Ovary (tissue), 10 donors: ENCODE measurements at places on chromosomes 16 and 17.

GRCh38 chr16:50290856-50291255, 24.5 kb downstream of the ADCY7 start:
- no peak for DNase-seq

DNA sequence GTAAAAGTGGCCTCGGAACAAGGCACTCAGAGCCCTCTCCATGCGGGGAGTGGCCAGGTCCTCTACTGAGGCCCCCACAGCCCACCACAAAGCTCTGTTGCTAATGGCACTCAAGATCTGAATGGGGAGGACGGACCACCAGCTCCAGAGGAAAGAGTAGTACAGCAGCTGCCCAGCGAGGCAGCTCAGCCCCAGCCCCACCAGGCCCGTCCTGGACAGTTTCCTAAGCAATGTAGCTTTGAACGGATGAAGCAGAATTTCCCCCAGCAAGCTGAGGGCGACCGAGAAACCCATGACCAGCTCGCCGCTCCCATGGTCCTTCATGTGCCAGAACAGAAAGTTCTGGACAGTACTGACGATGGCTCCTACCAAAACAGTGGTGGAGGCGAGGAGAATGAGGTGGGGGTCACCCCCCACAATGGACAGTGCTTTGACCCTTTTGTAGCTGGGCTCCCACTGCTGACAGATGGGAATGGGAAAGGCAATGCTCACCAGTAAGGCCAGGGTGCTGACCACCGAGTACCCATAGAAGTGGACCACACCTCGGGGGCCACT, 1.5 kb downstream of the MFSD6L start:
- DNase-seq: no peak

DNA sequence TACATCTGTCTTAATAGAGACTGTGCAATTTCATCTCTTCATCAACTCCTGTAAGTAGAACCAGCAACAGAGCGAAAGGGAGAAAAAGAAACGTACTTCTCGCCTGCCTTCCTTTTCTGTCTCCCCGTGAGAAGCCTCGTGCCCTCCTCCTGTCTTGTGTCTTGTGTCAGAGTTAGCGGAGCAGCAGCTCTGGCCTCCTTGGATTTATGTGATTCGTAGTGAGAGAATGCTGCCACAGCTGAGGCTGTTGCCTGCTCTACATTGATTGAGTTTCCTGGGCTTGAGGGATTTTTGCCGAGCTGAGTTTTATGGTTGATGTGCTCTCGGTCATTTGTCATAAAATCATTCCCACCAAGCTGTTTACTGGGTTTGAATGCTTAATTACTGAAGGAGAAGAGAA, 579.1 kb upstream of the RBFOX1 start:
- no peak for DNase-seq

DNA sequence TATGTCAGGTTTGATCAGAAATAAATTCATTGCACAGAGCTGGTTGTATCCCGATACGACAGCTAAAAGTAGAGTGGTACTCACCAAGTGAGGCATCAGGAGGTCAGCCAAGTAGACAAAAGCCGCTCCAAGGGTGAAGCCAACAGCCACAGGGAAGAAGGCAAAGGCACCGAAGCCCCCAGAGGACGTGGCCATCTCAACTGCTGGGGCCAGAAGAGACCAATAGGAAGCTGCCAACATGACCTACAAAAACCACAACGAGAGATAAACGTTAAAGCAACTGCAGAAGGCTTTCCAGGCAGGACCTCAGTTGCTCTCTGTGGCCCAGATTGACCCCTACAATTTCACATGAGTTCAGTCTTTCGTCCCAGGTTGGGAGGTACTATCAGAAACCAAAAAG, 61.0 kb downstream of the SLC39A11 start:
- no peak for DNase-seq

- no peak for DNase-seq
Observed at GRCh38 chr16:50909831-50910735, 168.2 kb downstream of the CYLD start.

DNA sequence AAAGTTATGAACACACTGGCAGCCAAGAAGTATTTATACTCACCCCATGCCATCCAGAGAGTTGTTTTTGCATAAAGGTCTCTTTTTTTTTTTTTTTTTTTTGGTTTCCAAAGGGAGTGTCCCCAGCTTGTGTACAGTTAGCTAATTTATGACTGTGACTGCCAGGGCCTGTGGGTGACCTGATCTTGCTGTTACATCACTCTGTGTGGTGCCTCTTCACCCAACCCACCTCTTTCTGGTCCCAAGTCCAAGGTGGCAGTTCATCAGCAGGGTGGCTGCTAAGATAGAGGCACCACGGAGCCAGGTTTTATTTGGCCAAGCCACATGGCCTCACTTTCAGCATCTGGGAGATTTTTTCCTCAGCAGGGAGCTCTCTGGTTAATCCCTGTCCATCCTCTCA, at the start of gene NOS2:
NOS2 (minus strand) TSS at position 8 of the 400 bp plus-strand sequence. CDS start 1,720 bp downstream, outside the sequence.
- DNase-seq: no peak

DNA sequence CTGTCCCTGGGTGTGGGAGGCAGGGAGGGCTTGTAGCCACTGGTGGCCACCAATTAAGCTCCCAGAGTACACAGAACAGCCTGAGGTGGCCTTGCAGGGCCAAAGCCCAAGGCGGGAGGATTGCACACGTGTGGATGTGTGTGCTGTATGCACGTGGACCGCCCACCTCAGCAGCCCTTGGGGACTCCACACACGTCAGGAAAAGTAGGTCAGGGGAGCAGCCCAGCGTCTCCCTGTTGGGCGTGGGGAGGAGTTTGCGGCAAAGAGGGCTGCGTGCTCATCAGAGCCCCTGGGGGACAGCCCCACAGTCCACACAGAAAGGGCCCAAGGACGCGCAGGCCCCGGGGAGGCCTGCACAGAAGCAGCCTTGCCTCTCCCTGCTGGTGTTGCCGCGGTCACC, 19.6 kb downstream of the SBK1 start:
- no peak for DNase-seq

- no peak for DNase-seq
Observed at GRCh38 chr16:90008708-90009145, 10.5 kb downstream of the DBNDD1 start.

GRCh38 chr16:12059216-12059769, 82.8 kb downstream of the SNX29 start:
- DNase-seq: no peak

- DNase-seq: no peak
Observed at GRCh38 chr17:59165933-59166342, 10.4 kb downstream of the PRR11 start.

GRCh38 chr17:42358434-42358833, 29.8 kb downstream of the STAT3 start:
- no peak for DNase-seq

DNA sequence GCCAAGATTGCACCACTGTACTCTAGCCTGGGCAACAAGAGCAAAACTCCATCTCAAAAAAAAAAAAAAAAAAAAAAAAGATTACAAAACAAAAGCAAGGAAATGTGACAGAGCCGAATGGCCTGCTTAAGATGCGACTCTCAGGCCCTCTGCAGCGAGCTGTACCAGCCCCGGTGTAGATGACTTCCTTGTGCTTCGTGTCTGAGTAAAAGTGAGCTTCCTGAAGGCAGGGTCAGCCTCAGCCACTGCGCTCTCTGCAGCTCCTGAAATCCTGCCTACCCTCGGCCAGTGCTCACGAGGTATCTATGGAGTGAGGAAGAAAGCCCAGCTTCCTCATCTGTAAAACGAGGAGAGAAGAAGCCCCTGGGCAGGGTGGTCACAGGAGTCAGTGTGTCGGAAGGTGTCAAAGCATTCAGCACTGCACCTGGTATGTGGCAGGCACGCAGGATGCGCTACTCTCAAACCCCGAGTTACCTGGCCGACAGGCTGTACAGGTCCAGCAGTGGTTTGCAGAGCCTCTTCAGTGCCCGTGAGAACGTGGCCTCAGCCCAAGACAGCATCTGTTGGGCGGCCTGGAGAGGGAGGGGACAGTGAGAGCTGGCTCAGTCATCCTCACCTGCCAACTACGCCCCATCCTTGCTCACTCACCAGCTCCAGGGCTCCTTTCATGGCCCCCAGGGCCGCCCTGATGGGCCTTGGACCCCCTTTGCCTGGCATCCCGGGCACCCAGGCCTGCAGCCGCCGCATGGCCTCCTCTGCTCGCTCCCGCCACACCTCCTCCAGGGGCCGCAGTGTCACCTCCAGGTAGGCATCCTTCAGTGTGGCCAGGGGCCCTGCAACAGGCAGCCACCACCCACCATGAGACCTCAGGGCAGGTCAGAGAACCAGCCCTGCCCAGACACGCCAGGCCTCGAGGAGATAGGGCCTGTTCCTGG, 44.6 kb downstream of the RMI2 start:
- no peak for DNase-seq

DNA sequence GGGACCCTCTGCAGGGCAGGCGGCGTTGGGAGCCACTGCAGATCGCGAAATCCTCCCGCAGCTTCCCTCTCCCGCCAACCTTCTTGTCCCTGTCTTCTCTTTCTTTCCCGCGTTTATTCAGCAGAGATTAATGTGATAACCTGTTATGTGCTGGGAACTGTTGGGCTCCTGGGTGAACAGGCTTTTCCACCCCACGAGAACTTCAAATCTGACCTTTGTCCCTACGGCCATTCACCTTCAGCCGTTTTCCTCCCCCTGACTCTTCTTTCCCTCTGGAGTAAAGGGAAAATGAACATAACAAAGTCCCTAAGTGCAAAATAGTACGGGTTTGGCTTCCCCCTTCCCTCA, 15.2 kb upstream of the KPNA2 start:
- no peak for DNase-seq

GRCh38 chr16:2977440-2977839, 2.8 kb downstream of the PKMYT1 start:
- no peak for DNase-seq

GRCh38 chr16:71961066-71962039, 38.8 kb downstream of the PKD1L3 start:
- peak; percentile 77 for DNase-seq

DNA sequence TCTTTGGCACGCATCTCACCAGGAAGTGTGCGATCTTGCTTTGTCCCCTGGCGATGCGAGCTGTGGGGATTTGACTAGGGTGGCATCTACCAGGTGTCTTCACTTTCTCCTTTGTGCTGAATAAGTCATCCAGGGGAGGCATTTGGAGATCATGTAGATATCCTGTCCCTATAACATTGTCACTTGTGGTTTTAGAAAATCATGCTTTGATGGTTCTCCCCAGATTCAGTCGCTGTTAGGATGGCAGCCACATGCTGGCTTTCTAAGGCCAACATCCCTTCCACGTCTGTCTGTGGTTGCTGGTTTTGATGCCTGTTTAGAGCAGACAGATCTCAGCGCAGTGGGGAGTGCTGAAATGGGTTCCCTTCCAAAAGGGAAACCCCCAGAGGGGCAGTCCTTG, 2.5 kb downstream of the ADAD2 start:
- no peak for DNase-seq

DNA sequence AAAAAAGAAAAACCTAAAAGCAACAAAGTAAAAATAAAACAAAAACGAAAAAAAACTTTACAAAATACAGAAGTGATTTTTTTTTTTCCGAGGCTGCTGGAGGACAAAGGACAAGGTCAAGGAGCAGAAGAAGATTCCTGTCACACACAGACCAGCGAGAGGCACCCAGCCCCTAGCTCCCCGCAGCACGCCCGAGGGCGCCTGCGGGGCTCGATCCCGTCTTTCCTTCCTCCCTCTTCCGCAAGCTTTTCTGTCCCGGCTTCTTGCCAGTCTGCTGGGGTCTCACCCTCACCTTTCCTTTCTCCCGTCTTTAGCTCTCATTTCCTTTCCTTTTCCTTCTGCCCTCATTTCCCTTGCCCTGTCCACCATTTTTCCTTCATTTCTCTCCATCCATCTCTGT, 66.1 kb upstream of the DNAH17 start:
- DNase-seq: no peak

DNA sequence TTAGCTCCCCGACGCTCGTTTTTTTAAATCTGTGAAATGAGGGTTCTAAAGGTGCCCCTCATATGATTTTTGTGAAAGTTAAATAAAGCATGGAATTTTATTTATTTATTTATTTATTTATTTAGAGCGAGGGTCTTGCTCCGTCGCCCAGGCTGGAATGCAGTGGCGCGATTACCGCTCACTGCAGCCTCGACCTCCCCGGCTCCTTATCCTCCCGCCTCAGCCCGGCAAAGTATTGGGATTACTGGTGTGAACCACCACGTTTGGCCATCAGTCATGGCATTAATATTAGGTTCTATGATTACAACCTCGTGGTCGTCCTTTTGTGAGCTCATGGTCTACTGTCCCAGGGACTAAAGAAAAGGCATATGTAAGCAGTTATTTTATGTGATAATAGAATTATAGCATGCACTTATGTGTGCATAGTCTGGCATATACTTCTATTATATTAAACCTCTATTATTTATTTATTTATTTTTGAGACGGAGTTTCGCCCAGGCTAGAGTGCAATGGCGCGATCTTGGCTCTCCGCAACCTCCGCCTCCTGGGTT, 557 bp upstream of the LUC7L start:
- no peak for DNase-seq

DNA sequence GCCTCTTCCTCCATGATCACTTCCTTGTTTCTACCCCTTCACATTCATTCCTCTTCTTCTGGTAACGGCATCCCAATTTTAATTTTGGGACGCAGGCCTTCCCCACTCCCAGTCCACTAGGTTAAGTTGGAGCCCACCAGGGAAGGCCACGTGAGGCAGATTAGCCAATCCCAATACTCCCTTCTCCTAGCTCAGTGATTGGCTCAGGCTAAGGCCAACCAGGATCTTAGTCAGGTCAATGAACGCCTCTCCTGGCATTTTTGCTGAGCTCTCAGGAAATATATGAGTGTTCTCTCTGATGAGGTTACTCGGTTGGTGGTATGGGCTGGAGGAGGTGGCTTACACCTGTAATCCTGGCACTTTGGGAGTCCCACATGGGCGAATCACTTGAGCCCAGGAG, 15.4 kb downstream of the SEZ6L2 start:
- DNase-seq: no peak

DNA sequence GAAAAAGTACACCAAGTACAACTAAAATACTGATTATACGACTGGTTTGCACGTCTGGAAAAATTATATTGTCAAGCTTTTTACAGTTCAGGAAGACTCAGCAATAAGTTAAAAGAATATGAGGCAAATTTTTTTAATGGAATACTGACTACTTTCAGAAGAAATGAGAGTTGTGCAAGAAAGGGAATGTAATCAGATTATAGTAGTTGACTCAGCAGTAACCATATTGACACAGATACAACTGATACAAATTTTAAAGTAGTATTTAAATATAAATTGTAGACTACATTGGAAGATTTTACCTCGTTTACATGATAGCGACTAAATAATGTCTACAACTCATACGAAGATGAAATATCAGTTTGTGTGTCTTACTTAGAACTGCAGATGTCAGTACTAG, 16.7 kb downstream of the ASGR2 start:
- DNase-seq: no peak
